ENCODE measurements at places on chromosomes 3 and 15.
A peak's percentile ranks its signal among the peaks of the same experiment; 100 is the strongest.

DNA sequence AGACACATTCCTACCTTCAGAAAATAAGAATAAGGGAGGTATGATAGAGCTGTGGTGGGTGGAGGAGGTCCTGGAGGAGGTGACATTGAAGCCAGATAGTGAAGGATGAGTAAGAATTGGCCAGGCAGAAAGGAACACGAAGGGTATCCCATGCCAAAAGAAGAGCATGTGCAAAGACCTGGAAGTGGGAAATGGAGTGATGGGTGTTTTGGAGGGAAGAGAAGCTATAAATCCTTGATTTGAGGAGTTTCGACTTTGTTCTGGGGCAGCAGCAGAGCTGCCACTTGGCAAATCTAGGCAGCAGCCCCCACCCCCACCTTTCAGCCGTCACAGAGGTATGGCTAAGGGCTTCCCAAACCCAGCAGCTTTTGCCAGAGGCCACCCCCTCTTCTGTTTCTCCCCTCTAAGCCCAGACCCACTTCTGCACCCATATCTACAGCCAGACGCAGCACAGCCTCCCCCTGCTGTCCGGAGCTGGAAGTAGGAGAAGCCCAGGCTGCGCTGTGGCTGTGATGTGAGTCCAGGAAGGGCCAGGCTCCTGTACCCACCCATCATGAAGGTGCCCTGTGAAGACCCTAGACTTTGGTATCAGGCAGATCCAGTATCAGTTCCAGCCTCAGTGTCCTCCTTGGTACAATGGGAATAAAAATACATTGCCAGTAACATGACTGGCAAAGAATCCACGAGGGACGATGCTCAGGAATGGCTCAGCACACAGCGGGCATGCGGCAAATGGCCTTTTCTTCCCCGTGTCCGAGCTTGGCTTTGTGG lies 188.7 kb upstream of the LINGO1 start:
- no peaks in the 10 kb centered on the region for H3K36me3 ChIP-seq
- no peak overlapping the region for H3K4me3 ChIP-seq
- peaks cover 57% of the 10 kb centered on the region for H3K27me3 ChIP-seq
- no peak overlapping the region for H3K27ac ChIP-seq

DNA sequence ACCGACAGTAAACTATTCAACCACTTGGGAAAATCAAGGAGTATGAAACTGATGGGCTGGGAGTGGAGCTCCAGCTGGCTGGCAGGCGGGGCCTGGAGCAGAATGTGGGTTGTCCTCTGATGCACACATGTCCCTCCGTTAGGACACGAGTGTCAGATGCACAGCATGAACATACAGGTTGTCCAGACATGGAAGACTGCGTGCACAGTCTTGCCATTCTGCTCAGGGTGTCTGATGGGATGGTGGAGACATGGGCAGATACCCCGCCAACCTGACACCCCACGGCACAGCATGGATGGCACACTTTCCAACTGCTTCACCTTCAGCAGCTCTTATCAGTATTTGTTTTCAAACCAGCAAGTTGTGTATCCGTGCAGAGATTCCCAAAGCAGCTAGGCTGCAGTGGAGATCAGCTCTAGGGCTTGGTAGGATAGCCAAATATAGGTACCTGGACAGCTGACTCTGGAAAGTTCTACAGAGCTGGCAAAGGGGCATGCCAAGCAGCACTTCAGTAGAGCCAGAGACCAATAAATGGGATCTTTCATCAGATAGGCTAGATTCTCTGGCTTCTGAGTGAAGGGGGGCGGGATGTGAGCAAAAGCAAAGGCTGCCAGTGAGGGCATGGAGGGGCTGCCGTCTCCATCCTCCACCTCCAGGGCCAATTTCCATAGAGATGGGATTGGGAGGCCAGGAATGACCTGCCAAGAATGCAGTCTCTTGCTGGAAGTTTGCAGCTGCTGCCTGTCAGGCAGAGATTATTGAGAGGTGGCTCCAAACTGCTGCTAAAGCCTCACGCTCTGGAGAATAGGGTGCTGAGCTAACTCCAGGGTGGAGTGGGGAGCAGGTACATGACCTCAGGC lies 47.2 kb upstream of the KY start:
- no peaks in the 10 kb centered on the region for H3K27me3 ChIP-seq
- no peaks in the 10 kb centered on the region for H3K4me1 ChIP-seq
- H3K4me3 ChIP-seq = no peak overlapping the region
- no peak for DNase-seq
- H3K27ac ChIP-seq = no peak overlapping the region

- no peaks in the 10 kb centered on the region for H3K27me3 ChIP-seq
- H3K4me1 ChIP-seq = no peaks in the 10 kb centered on the region
- no peak overlapping the region for H3K4me3 ChIP-seq
- peaks cover 2% of the 10 kb centered on the region for H3K36me3 ChIP-seq
- no peak overlapping the region for H3K27ac ChIP-seq
These were observed 10.5 kb downstream of the BNIP2 start for GRCh38 chr15:59678620-59679019.

GRCh38 chr3:18016366-18016765 lies 273.9 kb upstream of the TBC1D5 start:
- H3K4me1 ChIP-seq = no peaks in the 10 kb centered on the region
- H3K27ac ChIP-seq = no peak overlapping the region
- H3K36me3 ChIP-seq = no peaks in the 10 kb centered on the region
- DNase-seq = no peak

- no peak for DNase-seq
- no peak overlapping the region for H3K4me3 ChIP-seq
- H3K4me1 ChIP-seq = no peaks in the 10 kb centered on the region
- no peak overlapping the region for H3K27ac ChIP-seq
These were observed 464.1 kb downstream of the RAP2B start for GRCh38 chr3:153626158-153626557.

GRCh38 chr3:129312671-129313414 lies 34.2 kb downstream of the HMCES start:
- peaks cover 14% of the 10 kb centered on the region for H3K4me1 ChIP-seq
- no peaks in the 10 kb centered on the region for H3K27me3 ChIP-seq
- H3K27ac ChIP-seq = peak overlapping the region; percentile 96
- no peak overlapping the region for H3K4me3 ChIP-seq
- no peaks in the 10 kb centered on the region for H3K36me3 ChIP-seq

DNA sequence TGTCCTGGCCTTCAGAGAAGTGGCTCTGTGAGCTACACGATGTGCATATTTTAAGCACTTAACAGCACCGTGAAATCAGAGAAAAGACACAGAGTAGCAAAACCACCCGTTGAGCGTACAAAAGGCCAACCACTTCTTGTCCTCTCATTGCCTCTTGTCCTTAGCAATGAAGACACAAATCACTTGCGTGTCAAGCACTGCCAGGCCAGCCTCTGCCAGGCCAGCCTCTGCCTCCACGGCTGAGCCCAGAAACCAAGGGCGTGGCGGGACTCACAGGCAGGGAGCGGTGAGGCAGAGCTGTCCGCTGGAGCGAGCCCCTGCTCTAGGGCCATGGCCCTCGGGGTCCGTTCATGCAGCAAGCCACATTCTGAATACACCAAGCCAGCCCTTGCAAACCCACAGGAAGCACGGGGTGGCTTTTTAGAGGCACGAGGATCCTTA lies 4.0 kb downstream of the MUC4 start:
- DNase-seq = no peak
- H3K27ac ChIP-seq = no peak overlapping the region
- no peaks in the 10 kb centered on the region for H3K36me3 ChIP-seq
- no peaks in the 10 kb centered on the region for H3K4me1 ChIP-seq
- H3K27me3 ChIP-seq = peaks cover 27% of the 10 kb centered on the region

GRCh38 chr3:47841786-47842349 lies 38.9 kb downstream of the DHX30 start:
- no peaks in the 10 kb centered on the region for H3K4me1 ChIP-seq
- H3K4me3 ChIP-seq = no peak overlapping the region
- DNase-seq = no peak
- H3K27me3 ChIP-seq = no peaks in the 10 kb centered on the region
- peaks cover 95% of the 10 kb centered on the region for H3K36me3 ChIP-seq
- H3K27ac ChIP-seq = no peak overlapping the region

- no peaks in the 10 kb centered on the region for H3K4me1 ChIP-seq
- H3K36me3 ChIP-seq = no peaks in the 10 kb centered on the region
- no peak for DNase-seq
- H3K4me3 ChIP-seq = no peak overlapping the region
- H3K27me3 ChIP-seq = no peaks in the 10 kb centered on the region
These were observed 391.1 kb downstream of the FGF12 start for GRCh38 chr3:192336286-192336685.

- H3K4me1 ChIP-seq = peaks cover 26% of the 10 kb centered on the region
- H3K27me3 ChIP-seq = no peaks in the 10 kb centered on the region
- no peaks in the 10 kb centered on the region for H3K36me3 ChIP-seq
- H3K4me3 ChIP-seq = no peak overlapping the region
- no peak for DNase-seq
These were observed 13.2 kb downstream of the TSPAN3 start for GRCh38 chr15:77057685-77058084.

GRCh38 chr3:14769544-14770325 lies 49.0 kb upstream of the FGD5 start:
- H3K27me3 ChIP-seq = no peaks in the 10 kb centered on the region
- H3K36me3 ChIP-seq = no peaks in the 10 kb centered on the region
- H3K27ac ChIP-seq = no peak overlapping the region
- no peaks in the 10 kb centered on the region for H3K4me1 ChIP-seq

DNA sequence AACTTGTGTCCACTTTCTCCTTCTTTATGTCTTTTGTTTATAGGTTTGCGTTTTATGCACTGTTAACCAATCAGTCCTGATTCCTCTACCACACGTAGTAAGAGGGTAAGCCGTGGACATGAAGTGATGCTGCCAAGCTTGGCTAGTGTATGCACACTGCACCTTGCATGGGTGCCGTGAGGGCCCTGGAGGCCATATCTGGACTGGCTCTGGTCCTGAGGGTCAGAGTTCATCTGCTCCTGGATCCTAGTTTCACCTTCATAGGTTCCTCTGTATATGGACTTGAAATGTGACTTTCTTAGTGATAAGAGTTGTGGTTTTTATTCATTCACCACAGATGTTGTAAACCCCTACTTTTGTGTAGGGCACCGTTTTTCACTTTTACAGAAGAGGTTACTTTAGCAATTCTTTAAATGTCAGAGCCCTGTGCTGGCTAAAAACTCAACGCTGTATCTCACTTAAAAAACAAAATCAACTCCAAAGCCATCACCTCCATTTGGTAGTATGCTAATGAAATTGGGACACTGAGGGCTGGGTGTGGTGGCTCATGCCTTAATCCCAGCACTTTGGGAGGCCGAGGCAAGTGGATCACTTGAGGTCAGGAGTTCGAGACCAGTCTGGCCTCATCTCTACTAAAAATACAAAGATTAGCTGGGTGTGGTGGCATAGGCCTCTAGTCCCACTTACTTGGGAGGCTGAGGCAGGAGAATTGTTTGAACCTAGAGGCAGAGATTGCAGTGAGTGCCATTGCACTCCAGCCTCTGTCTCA lies 22.9 kb downstream of the SIAH2 start:
- peaks cover 22% of the 10 kb centered on the region for H3K36me3 ChIP-seq
- no peaks in the 10 kb centered on the region for H3K27me3 ChIP-seq
- no peak overlapping the region for H3K27ac ChIP-seq
- no peak for DNase-seq
- peaks cover 43% of the 10 kb centered on the region for H3K4me1 ChIP-seq

DNA sequence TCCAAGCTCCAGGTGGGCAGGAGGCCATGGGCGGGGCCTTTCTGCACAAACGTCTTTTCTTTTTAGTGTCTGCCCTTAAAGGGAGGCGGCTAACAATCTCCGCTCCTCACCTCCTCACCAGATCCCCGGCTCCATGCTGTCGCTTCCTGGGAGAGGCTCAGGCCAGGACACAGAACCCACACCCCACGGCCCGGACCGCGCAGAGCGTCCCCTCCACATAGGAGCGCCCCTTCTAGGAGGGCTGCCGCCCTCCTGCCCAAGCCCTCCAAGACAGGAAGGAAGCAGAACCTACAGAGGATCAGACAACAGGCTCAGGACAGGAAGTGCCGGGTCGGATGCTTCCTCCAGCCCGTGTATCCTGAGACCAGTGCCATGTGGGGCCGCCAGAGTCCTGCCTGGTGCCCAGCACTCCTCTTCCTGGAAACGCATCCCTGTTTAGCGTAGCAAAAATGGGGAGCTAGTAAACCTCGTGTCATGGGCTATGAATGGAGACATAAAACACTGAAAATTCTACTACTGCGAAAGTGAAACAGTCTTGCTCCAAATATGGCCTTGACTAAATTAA lies 83.2 kb upstream of the ATP10A start:
- H3K4me1 ChIP-seq = no peaks in the 10 kb centered on the region
- H3K27ac ChIP-seq = no peak overlapping the region
- H3K36me3 ChIP-seq = no peaks in the 10 kb centered on the region

- H3K27ac ChIP-seq = no peak overlapping the region
- no peak overlapping the region for H3K4me3 ChIP-seq
- no peaks in the 10 kb centered on the region for H3K4me1 ChIP-seq
- H3K36me3 ChIP-seq = no peaks in the 10 kb centered on the region
- DNase-seq = peak; percentile 27
- H3K27me3 ChIP-seq = no peaks in the 10 kb centered on the region
These were observed 272.2 kb upstream of the CHRNA7 start for GRCh38 chr15:31758126-31758525.

DNA sequence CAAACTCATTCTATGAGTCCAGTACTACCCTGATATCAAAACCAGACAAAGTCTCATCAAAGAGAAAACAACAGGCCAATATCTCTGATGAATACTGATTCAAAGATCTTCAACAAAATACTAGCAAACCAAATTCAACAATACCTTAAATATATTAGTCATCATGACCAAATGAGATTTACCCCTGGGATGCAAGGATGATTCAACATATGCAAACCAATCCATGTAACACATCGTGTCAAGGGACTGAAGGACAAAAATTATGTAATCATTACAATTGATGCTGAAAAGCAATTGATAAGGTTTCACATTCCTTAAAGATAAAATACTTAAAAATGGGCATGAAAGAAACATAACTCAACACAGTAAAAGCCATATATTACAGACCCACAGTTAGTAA lies 1476.9 kb downstream of the SI start:
- H3K27me3 ChIP-seq = no peaks in the 10 kb centered on the region
- H3K27ac ChIP-seq = no peak overlapping the region

DNA sequence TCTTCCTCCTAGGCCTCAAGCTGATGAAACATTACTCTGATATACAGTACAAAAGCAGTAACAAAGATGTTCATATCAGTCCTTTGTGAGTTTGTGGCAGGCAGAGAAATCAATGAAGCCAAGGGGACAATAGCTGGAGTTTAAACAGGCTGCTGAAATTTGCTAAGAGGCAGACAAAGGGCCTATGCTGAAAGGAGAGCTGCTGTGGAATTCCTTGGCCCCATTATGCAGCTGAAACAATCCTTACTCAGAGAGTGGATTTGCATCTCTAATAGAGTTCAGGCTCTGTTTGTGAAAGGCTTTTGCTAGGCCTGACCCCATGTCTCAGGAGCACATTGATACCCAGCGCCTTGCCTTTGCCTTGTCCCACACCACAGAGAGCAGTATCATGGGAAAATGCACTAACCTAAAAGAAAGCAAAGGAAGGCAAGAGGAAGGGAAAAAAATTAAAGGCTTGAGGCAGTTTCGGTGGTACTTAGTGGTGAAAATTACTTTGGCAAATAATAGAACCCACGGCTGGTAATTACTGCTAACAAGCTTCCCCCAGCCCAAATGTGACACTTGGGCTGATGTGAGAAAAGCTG lies 195.0 kb upstream of the EPHA3 start:
- no peaks in the 10 kb centered on the region for H3K27me3 ChIP-seq
- DNase-seq = no peak
- no peak overlapping the region for H3K27ac ChIP-seq
- H3K4me3 ChIP-seq = no peak overlapping the region
- no peaks in the 10 kb centered on the region for H3K4me1 ChIP-seq
- no peaks in the 10 kb centered on the region for H3K36me3 ChIP-seq
